ENCODE measurements at places on chromosomes 2 and 18. TPM values are rescaled to one million over a fixed set of nuclear protein-coding genes. Genes with fewer than 3 reads are reported as not detected.

Gene NDUFV2
- 119 TPM for polyA plus RNA-seq

Gene NAPG
- 10.8 TPM for polyA plus RNA-seq

Gene IMMT
- 60.9 TPM for polyA plus RNA-seq

Gene SPP2
- polyA plus RNA-seq, result not detected

Gene SCYGR8
- polyA plus RNA-seq, result not detected

Gene D2HGDH
- polyA plus RNA-seq, result 5.2 TPM

Gene OSR1
- 0.44 TPM for polyA plus RNA-seq

Gene AGXT
- polyA plus RNA-seq, result 1.1 TPM

Gene MDH1B
- polyA plus RNA-seq, result 3.3 TPM

Gene LPIN2
- polyA plus RNA-seq, result 30.5 TPM

Gene MBOAT2
- polyA plus RNA-seq, result 12.0 TPM

Gene DPYSL5
- 309 TPM for polyA plus RNA-seq

Gene UGT1A8
- not detected for polyA plus RNA-seq

Gene STAMBP
- polyA plus RNA-seq, result 53.5 TPM

Gene SLC25A12
- 12.3 TPM for polyA plus RNA-seq

Gene IL18R1
- polyA plus RNA-seq, result 0.31 TPM

Gene SERPINB10
- polyA plus RNA-seq, result not detected

Gene NOSTRIN
- 1.2 TPM for polyA plus RNA-seq

Gene EXOC6B
- polyA plus RNA-seq, result 14.0 TPM

Gene IDH1
- 34.7 TPM for polyA plus RNA-seq

Gene ADGRF3
- polyA plus RNA-seq, result 0.22 TPM

Gene MAP3K19
- polyA plus RNA-seq, result not detected

Gene NFE2L2
- polyA plus RNA-seq, result 30.1 TPM

Gene CRYGD
- not detected for polyA plus RNA-seq

Gene ANO7
- polyA plus RNA-seq, result 1.3 TPM

Gene C1GALT1C1L
- polyA plus RNA-seq, result not detected

Gene XDH
- polyA plus RNA-seq, result not detected

Gene ANKMY1
- 7.0 TPM for polyA plus RNA-seq

Gene IL18RAP
- not detected for polyA plus RNA-seq

Gene CAPN13
- polyA plus RNA-seq, result 1.7 TPM

Gene SERPINB13
- polyA plus RNA-seq, result not detected

Gene LRRTM4
- 1.1 TPM for polyA plus RNA-seq

Gene DTYMK
- 61.0 TPM for polyA plus RNA-seq

Gene CBLN2
- 12.4 TPM for polyA plus RNA-seq

Gene ANKRD29
- 1.2 TPM for polyA plus RNA-seq

Gene PROKR1
- polyA plus RNA-seq, result not detected

Gene EIF5B
- 19.8 TPM for polyA plus RNA-seq

Gene SAG
- not detected for polyA plus RNA-seq

Gene RASGRP3
- polyA plus RNA-seq, result 10.3 TPM

Gene UGT1A5
- not detected for polyA plus RNA-seq

Gene TEKT4
- not detected for polyA plus RNA-seq

Gene FNDC4
- 23.0 TPM for polyA plus RNA-seq

Gene ATAD2B
- polyA plus RNA-seq, result 1.6 TPM

Gene SCYGR4
- polyA plus RNA-seq, result not detected

Gene ALPI
- not detected for polyA plus RNA-seq

All from brain (organoid and tissue), 16 donors.